Adrenal gland (tissue), 19 donors: ENCODE measurements at places on chromosomes 16 and 17. TPM values are rescaled to one million over a fixed set of nuclear protein-coding genes. Genes with fewer than 3 reads are reported as not detected.

DNA sequence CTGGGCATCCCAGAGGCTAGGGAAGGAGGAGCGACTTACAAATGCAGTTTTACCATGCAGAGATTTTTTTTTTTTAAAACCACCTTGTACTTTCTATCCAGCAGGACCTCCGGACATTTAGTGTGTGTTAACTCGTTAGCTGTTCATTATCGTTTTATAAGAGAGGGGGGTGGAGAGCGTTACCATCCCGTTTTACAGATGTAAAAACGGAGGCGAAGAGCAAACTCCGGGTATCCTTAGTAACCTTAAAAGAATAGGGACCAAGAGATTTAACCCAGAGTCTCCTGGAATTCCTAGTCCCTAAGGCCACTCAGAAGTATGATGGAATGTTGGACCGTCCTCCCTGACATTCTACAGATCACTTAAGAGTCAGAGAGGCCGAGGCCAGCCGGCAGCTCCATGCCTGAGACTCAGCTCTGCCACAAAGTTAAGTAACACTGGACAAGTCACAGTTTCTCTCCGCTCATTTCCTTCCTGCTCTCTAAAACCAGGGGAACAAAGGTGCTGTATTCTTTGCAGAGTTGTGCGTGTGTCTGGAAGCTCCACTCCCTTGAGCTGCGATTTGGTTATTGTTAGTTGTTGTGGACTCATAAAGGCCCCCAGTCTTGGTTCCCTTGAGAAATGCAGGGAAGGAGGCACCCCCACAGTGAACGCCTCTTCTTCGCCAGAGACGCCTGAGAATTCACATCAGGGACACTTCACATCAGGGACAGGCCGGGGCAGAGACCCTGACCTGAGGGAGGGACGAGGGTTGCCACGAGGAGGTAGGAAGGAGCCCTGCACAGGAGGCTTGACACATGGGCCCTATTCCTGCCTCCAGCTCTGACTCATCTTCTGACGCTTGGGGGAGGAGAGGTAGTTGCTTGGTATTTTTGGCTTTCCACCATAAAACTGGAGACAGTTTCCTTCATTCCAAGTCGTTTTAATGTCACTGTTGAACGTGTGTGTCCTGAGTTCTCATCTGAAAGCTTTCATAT is 1.2 kb downstream of the DUSP14 start:
- DNase-seq, result peak; percentile 87

DNA sequence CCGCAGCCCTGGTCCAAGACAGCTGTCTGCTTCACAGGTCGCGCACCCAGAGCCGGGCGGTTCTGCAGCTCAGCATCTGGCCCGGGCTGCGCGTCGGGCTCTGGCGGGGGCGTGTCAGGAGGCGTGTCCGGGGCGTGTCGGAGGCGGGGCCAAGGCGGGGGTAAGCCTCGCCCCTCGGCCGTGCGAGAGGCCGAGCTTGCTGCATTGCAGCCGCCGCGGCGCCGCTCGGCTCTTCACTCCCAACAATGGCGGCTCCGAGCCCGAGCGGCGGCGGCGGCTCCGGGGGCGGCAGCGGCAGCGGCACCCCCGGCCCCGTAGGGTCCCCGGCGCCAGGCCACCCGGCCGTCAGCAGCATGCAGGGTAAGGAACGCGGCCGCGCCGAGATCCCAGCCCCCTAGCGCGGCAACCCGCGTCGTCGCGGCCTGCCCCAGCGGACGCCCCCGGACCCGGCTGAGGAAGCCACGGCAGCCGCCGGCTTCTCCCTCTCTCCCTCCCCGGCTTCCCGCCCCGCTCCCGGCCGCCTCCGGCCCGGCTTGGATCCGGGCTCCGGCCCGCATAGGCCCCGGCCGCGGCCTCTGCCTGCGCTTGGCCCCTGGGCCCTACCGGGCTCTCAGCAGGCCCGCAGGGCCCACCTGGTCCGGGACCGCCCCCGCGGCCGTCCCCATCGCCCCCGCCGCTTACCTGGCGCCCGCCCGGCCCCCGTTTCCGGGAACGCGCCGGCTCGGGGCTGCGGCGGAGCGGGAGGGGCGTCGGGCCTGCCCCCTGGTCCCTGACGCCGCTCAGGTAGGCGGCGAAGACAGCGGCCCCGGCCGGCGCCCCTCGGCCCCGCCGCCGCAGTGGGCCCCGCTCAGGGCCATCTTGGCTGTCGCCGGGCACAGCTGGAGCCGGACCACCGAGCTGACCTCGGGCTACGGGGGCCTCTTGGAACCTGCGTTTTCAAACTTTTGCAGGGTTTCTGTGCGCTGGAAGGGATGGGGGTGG is at the start of gene MAP2K4:
TSS of gene MAP2K4 (plus strand) at position 236 of the 981 bp plus-strand sequence. CDS start at position 246, 10 bp downstream.
- DNase-seq, result peak; percentile 90

DNA sequence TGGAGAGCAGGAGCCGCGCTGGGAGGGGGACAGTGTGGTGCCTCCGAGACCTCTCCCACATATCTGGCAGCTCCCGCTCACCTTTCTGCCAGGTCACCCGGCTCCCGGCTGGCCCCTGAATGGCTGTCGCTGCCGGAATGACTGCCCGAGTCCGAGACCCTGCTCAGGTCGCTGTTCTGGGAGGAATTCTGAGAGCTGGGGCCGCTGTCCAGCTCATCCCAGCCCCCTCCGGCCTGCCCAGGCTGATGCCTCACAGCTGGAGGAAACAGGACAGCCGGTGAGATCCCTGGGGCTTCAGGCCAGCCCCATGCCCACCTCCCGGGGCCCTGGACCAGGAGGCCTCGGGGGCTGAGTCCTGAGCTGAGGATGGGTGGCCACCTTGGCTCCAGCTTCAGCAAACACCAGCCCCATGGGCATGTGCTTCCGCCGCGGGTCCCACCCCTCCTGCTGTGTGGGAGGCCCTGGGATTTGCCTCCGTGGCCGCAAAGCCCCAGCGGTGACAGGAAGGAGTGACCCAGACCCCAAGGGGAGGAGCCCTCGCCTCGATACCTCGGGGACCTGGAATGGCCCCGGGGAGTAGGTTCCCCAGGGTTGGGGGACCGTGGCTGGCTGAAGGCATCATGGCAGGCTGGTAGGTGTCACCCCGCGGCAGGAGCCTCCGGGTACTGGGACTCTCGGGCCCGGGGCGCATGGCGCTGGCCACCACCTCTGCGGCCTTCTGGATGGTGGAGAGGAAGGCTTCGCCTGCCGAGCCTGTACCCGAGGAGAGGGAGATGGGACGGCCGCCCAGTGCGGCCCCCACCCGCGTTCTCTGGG is 6.9 kb downstream of the TEPSIN start:
- no peak for DNase-seq

GRCh38 chr17:72137161-72137560 is 16.3 kb downstream of the SOX9 start:
- no peak for DNase-seq

DNA sequence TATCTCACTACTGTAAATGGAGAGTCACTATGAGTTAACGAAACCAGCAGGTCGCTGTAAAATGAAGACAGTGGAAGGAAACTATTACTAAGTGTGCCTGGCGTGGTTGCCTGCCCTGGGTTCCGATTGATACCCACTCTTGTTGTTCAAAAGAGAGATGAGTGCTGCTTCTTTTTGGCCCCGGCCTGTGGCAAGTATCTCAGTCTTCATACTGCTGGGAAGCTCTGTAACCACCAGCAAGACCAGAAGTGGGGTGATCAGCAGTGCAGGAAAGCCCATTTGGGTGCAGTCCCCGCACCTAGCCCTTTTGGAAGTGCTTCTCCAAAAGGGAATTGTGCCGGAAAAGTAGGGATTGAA is 104.5 kb downstream of the SNX29 start:
- DNase-seq, result no peak

GRCh38 chr17:6756425-6757031 is 682 bp downstream of the XAF1 start:
- no peak for DNase-seq

DNA sequence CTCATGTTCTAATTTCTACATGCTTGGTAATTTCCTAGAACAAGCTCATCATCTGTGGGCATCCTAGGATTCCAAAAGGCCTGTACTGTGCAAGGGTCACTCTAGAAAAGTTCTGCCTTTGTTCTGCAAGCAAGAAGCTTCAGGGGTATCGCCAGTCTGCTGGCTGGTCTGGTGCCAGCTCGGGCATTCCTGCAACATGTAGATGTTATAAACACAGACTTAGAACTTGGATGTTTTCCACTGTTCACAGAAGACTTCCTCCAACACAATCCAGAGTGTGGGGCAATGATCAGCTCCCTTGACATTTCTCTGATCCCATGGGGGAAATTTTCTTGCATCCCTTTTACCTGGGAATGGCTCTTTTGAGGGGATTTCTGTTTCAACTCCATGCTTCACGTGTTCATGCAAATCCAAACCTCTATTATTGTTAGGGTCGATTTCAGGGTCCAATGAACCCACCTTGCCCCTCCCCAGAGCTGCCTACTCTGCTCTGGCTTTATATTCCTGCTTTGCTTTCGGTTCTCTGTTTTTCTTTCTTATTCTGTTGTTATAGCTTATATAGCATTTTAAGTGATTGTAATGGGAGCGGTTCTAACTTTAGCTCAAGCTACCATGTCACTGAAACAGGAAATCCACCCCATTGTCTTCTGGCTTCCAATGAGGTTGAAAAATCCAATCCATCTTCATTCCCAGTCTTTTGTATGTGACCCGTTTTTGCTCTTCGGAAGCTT is 25.3 kb downstream of the UBE2O start:
- DNase-seq, result no peak

- DNase-seq, result no peak
Measured at GRCh38 chr17:77295241-77295853, 154.6 kb downstream of the SEC14L1 start.

GRCh38 chr17:77634710-77635109 is 323.8 kb upstream of the TNRC6C start:
- DNase-seq, result no peak

The CD7 gene
- 1.1 TPM for polyA plus RNA-seq

The HID1 gene
- 19.2 TPM for polyA plus RNA-seq

The KRTAP2-3 gene
- polyA plus RNA-seq, result not detected

The ZFPM1 gene
- 7.0 TPM for polyA plus RNA-seq

The RBFOX1 gene
- polyA plus RNA-seq, result 0.53 TPM

The GGT6 gene
- polyA plus RNA-seq, result 0.34 TPM
